ENCODE measurements at places on chromosomes 4 and X.

- DNase-seq, result no peak
Observed at GRCh38 chr4:4422856-4423499, 36.1 kb downstream of the NSG1 start.

GRCh38 chr4:87122252-87122651 is 98.2 kb downstream of the KLHL8 start:
- DNase-seq, result no peak

DNA sequence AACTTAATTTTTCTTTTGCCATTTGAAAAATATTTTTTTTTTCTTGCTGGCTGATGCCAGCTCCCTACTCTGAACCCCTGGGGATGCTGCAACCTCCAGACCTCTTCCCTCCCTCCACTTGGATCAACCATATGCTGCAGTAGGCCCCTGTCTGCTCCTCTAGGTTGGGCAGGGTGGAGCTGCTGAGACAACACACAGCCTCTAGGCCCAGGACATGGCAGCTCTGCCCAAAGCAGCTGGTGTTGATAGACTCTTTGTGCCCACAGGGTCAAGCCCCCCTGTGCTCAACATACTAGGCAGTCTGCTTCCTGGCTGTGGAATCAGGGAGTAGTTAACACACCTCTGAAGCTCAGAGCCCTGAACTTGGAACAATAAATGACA is 19.9 kb upstream of the CLNK start:
- no peak for DNase-seq

GRCh38 chr4:118814891-118815290 is 21.0 kb downstream of the SEC24D start:
- no peak for DNase-seq

GRCh38 chrX:131068945-131069719 is 11.0 kb downstream of the ARHGAP36 start:
- no peak for DNase-seq

GRCh38 chrX:111090458-111090857 is 5.5 kb upstream of the PAK3 start:
- DNase-seq, result no peak

- DNase-seq, result no peak
Observed at GRCh38 chr4:121697564-121697963, 784 bp upstream of the ANXA5 start.

DNA sequence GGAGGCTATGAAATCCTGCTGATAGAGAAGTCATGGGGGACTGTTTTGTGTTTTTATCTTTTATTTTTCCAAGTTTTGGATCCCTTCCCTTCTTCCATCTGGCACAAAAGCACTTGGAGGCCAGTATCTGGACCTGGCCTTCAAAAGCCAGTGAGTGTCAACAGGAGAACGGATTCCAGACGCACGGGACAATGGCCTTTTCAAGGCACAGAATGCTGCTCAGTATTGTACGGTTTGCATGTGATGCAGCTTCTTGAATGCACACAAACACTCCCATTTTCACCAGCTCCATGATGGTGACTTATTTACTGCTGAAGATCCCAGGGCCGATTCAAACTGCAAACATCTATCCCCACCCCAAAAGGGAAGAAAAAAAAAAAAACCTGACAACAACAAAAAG is 145.4 kb downstream of the CPEB2 start:
- DNase-seq, result no peak

DNA sequence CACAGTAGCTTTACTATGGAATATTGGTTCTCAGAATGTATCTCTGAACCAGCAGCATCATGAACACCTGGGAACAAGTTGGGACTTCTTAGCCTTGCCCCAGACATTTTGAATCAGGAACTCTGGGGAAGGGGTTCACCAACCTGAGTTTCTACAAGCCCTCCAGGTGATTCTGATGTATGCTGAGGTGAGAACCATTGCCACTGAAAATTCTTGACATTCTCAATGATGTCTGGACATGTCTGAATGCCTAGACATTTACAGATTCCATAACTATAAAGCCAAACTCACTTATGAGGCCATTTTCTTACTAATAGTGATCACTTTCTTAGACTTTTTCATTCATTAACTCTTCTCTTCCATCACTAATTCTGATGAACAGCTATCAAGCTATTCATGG is 389.4 kb upstream of the FTHL17 start:
- DNase-seq, result no peak

- no peak for DNase-seq
Observed at GRCh38 chr4:87092389-87093141, 127.9 kb downstream of the KLHL8 start.

GRCh38 chrX:73964579-73964978 is 339.4 kb upstream of the ZCCHC13 start:
- no peak for DNase-seq

DNA sequence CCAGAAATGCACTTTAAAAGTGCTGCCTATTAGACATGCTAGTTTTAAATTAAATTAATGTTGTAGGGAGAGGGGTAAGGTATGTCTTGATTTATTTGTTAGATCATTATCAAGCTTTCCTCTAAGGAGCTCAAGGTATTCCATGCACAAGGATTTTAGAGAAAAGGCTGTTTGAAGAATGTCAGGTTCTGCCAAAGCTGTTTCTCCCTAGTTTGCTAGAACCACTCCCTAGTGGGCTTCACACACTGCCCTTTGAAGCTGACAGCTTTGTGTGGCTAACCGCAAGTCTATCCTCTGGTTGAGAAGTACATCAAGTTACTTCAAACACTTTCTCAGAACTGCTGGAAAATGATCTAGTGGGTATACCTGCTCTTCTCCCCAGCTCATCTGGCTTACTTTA is 32.3 kb downstream of the RASL11B start:
- no peak for DNase-seq

DNA sequence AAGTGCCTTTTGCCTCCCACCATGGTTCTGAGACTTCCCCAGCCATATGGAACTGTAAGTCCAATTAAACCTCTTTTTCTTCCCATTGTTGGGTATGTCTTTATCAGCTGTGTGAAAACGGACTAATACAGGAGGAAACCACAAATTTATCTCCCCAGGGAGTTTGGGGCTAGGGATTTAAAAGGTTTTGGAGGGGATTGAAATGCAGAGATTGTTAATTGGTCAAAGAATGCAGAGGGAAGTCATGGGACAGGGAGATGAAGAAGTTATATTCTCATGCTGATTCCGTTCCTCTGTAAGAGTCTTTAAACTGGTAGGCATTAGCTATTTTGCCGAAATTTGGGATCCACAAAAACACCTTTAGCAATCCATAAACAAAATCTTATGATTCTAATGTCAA is 57.9 kb downstream of the TKTL2 start:
- DNase-seq, result no peak

GRCh38 chrX:130772105-130772775 is 130.8 kb downstream of the ENOX2 start:
- no peak for DNase-seq

DNA sequence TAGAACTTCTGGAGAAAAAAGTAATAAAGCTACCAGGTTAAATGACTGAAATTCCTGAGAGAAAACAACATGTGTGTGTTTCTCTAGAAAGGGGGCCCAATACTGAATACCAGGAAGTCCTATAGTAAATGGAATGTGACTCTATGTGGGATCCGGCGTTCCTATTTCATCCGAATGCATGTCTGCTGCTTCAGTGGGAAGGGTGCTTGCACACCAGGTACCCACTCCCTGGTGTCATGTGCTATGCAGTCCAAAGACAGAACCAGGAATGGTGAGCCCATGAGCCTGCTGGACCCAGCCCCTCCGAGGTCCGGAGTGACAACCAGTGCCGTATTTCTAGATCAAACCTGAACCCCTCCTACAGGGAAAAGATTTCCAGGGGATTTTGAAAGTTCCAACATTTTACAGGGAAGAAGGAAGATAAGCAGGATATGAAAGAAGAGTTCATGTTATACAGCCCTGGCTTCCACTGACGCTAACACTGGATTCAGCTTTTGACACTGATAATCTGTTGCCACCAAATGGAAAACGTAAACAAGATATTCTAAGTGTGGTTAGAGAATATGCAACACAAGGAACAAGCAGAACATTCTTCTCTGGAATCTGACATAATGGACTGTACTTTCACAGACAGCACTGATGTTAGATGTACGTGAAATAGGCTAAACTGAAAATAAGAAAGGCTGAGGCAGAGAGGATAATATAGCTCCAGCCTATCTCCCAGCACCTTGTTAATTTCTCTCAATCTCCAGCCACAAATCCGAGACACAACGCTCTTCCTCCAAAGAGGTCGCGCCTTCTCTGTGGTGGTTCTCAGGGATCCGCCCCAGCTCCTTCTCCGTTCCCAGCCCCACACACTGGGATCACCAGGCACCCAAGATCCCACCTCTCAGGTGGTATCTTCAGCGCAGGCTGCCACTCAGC is 725 bp upstream of the CXCL1 start:
- no peak for DNase-seq

DNA sequence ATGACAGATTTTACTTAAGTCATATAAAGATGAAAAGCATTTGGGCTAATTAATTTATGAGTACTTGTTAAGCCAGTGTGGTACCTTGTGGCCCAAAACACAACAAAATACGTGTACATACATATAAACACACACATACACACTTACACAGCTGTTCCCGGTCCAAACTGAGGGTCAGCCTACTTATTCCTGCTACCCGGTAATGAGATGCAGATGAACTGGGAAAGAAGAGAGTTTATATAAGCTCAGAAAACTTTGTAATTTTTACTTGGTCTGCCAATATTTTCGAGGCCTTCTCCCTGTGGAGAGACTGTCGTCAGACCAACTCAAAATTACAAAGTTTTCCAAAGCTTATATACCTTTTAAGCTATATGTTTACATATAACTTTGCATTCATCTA is 25.8 kb upstream of the PBDC1 start:
- DNase-seq, result no peak

DNA sequence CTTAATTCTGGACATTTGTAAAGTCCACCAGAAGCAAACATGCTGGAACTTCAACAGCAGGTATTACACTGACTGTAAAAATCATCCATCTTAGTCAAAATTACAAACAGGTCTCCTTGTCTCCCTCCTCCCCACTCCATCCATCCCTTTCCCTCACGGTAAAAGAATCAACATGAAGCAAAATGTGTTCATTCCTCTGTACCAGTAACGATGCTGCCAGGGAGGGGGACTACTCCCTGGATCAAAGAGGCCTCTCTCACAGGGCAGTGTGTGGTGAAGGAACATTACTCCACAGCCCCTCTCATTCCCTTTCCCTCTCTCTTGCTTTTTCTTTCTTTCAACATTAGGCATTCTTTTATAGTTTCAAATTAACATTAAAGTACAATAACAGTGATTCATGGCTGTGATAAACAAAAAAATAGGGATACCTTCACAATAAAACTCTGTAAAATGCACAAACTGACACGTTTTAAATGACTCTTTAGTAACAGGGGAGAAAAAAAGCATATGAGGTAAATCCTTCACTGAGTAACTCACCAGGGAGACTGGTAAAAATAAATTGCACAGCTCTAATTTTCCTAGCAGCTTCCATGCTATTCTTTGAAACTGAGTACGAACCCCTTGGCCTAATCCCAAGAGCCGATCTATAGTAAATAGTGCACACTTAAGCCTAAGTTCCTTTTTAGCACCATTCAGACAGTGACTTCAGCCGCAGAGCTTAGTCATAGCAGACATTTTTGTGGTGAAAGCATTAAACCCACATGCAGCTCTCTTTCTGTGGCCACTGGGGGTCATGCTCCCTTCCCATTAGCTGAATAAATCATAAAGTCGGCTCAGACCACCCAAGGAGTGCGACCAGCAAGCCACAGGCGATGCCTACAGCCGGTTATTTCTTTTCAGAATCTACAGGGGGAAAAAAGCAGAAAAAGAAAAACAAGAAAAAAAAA is 215.6 kb upstream of the GYPA start:
- DNase-seq, result no peak

GRCh38 chr4:73139991-73140390 is 70.5 kb upstream of the COX18 start:
- no peak for DNase-seq

DNA sequence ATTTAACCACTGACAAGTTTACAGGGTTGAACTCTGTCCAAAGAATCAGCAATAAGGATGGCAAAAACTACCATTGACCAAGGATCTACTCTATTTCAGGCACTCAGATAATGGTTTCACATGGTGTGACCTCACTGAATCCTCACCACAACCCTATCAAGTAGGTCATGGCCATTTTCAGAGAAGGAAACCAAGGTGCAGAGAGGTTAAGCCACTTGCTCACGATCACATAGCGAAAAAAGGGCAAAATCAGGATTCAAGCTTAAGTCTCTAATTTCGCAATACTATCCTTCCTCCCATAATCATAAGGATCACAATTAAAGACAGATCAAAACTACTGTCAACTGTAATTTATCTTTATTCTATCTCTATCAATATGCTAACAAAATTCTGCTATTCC is 191.0 kb upstream of the AFF2 start:
- DNase-seq, result no peak

DNA sequence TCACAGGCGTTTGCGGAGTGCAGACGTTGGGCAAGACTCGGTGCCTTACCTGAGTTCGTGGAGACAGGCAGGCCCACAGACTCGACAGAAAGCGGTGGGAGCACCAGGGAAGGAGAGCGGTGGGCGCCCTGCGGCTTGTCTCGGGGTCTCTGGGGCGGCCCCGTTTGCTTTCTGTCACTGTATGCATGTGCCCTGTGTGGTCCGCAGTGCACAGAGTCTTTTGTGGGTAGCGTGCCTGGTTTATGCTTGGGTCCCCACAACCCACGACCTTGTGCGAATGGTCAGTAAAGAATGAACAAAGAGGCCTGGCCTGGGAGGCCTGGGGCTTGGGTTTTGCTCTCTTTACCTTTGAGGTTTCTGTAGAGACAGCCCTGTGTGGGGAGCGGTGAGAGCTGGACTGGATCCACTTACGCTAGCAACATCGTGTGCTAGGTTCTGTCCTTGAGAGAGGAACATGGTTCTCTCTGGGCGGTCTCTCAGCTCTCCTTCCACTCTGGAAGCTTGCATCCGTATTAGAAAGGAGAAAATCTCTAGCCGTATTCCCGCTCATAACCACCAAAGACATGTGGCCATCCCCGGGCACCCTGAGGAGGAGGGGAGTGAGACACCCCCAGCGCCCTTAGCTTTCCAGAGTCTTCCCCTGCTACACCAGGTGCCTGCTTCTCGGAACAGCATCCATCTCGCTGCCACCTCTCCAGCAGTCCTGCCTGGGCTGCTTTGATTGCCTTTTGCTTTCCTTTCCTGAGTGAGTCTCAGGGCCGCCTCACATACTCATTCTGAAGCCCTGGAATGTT is 1.2 kb downstream of the TADA2B start:
- no peak for DNase-seq
